ENCODE measurements at places on chromosomes 3 and 15.

DNA sequence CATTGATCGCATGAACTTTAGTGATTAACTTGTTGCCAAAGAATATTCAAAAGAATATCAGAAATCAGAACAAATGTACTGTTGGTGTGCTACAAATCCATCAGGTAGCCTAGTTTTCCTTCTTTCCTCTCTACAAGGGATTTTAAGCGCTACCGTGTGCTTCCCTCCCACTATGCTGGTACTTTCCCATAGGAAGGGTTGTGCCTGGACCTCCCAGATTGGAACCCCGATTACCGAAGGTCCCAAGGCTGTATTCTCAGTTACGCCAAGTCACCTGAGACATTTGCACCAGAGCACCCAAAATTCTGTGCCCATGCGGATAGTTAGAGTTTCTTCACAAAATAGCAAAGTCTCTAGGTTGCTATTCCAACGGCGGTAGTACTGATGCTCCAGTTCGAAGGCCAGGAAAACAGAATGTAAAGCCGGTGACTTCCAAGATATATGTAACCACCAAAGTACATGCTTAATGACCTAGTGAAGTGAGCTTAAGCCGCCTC, 23.4 kb upstream of the GATM start:
- DNase-seq, result no peak

GRCh38 chr3:23648996-23649395, 156.8 kb upstream of the UBE2E1 start:
- DNase-seq, result no peak

GRCh38 chr15:58694641-58695398, 54.7 kb downstream of the ADAM10 start:
- DNase-seq, result no peak

GRCh38 chr3:188594139-188594538, 440.2 kb downstream of the LPP start:
- no peak for DNase-seq

DNA sequence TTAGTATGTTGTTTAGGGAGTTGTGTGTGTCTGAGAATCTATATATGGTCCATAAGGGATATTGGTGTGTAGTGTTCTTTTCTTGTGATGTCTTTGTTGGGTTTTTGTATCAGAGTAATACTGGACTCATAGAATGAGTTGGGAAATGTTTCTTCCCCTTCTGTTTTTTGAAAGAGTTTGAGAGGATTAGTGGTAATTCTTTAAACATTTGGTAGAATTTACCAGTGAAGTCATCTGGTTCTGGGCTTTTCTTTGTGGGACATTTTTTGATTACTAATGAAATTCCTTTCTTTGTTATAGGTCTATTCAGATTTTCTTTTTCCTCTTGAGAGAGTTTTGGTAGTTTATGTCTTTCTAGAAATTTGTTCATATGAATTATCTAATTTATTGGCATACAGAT, 16.9 kb downstream of the ACKR2 start:
- no peak for DNase-seq

DNA sequence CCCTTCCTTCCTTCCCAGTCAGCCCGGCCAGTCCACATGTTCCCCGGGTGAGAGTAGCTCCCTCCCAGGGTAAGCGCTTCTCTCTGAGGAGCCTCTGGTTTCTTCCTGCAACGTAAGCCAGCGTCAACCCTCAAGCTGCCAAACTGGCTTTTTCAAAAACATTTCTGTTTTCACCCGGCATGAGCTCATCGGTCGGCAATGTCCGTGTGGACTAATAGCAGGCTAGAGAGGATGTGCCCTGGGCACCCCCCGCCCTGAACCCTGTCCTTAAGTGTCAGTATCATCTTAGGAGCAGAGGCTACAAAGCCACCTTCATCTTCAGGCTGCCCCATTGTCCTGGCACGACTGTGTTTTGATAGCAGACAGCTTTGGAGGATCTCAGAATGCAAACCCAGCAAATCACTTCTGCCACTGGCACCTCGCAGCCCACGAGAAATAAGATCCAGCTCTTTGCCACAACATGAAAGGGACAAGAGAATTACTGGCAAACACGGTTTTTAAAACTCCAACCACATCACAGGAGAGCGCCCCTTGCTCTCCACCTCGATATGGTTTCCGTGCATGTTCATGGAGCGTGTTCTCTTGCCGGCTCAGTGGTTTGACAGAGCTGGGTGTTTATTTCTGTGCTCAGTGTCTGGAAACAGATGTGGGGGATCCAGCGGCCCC, 9.9 kb downstream of the ALDH1A3 start:
- no peak for DNase-seq

GRCh38 chr3:65548848-65549625, 489.7 kb downstream of the MAGI1 start:
- DNase-seq, result no peak

DNA sequence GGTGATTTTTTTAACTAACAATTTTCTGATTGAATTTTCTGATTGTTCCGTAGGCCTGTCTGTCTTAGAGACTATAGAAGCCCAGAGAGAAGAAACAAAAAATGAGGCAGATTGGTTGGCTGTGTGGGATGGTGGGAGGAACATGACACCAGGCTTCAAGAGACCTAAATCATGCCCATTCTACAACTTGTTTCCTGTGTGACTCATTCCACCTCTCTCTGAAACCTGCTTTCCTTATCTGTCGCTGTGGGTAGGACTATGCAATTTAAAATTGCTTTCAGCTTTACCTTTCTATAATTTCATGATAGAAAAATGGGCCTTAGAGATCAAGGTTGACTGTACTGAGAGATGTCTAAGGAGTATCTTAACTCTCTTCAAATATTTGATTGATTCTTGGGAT, 44.5 kb downstream of the OXNAD1 start:
- DNase-seq, result no peak

DNA sequence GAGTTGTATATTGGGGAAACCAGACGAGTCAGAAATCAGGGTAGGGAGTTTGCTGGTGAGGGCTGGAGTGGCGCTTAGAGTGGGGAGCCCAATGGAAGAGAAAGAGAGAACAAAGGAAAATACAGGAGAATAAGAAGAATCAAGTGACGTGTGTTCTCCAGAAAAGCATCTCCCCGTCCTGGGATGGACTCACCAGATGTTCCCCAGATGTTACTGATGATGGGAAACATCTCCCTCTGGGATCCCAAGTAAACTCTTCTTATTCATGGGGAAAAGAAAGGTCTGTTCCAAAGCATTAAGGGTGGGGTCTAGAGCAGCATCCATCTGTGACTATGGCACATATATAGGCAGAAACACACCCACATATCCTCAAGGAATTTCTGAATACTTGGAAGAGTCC, 3.0 kb upstream of the CSRNP1 start:
- DNase-seq, result no peak

GRCh38 chr3:139532976-139533375, 6.6 kb downstream of the RBP1 start:
- DNase-seq, result no peak

DNA sequence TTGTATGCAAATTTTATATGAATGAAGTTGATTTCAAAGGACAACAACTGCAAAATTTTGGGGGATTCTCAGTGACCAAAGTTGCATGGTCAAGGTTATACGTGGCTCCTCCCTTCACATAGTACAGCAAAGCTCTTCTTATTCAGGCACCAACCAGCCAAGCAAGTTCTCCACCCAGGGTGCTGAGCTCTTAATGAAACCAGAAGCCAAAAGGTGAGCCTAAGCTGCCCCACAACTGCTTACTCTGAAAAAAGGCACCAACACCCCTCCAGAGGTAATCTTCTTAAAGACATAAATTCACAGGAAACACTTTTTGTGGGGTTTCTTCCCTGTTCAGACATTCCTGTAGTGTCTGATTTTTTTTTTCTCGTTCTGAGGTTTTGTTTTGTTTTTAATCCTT, 106.1 kb upstream of the GMNC start:
- no peak for DNase-seq

GRCh38 chr15:39195961-39196486, 384.9 kb upstream of the THBS1 start:
- no peak for DNase-seq

DNA sequence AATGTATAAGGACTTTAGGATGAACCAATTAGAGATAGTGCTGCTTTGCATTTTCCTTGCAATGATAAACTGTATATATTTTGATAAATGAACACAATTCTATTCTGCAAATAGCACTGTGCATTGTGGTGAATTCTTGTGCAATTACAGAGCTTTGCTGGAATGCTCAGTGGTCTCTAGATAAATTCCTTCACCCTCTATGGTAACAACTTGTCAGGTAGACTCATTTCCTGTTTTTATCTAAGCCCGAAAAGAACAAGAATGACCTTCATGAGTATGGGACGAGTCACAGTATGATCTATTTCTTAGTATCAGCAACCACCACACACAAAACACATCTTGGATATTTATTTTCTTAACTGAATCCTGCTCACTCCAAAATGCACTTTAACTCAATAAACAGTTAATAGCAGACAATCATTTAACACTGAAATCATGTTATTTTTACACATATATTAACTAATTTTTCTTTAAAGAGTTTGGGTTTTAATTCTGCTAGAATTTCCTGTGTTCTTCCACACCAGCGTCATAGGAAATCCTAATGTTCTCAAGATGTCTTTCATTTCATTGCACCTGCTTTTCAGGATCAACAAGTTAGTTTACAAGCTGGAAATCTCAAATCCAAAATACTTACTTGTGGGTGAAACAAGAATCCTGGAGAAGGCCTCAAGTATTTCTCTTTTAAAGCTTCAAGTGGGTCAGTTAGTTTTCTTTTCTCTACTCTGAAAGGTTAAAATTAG, 551.2 kb downstream of the MECOM start:
- no peak for DNase-seq

- DNase-seq, result no peak
Observed at GRCh38 chr3:125110016-125110875, 54.4 kb upstream of the HEG1 start.

All from activated naive CD4-positive, alpha-beta T cell treated with anti-CD3 and anti-CD28 coated beads, Interleukin-2, amount 50 U/mL, for 72 hours (primary cell).